ENCODE measurements at places on chromosomes 1 and 21.

GRCh38 chr1:59522925-59523505, 226.1 kb downstream of the FGGY start:
- DNase-seq = peak; percentile 93
- H3K4me3 ChIP-seq = no peak overlapping the region
- peak overlapping the region; percentile 67 for H3K27ac ChIP-seq
- H3K4me1 ChIP-seq = peaks cover 30% of the 10 kb centered on the region
- no peaks in the 10 kb centered on the region for H3K27me3 ChIP-seq
- H3K36me3 ChIP-seq = no peaks in the 10 kb centered on the region

- H3K4me1 ChIP-seq = no peaks in the 10 kb centered on the region
- no peaks in the 10 kb centered on the region for H3K27me3 ChIP-seq
- no peak overlapping the region for H3K4me3 ChIP-seq
- H3K36me3 ChIP-seq = peaks cover 75% of the 10 kb centered on the region
Observed at GRCh38 chr1:27992276-27992675, 32.5 kb downstream of the XKR8 start.

DNA sequence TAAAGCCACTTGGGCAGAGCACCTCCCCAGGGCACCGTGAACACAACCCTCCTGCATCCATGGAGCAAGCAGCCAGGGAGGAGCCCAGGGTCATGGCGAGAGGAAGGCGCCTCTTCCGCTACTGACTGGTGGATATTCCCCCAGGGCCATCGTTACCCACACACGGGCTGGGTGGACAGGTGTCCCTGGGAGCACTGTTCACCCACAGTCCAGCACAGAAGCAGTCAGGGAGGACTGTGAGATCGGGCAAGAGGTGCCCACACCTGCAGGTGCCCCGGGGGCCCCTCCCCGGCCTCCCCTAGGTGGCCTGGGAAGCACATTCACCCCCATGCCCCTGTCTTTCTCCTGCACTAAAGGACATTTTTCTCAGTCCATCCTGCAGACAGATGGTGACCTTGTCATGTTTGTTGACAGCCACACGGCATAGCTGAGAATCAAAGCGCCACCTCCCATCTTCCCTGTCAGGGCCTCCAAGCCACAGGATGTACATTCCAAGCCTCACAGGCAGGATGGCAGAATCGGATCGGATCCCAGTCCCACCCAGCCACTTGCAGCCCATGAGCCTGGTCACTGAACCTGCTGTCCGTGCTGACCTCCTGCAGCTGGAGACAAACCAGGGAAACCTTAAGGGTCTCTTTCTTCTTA, 160.2 kb downstream of the PRDM16 start:
- H3K4me1 ChIP-seq = no peaks in the 10 kb centered on the region
- no peak overlapping the region for H3K27ac ChIP-seq
- no peaks in the 10 kb centered on the region for H3K36me3 ChIP-seq
- DNase-seq = no peak
- H3K4me3 ChIP-seq = no peak overlapping the region
- peaks cover 4% of the 10 kb centered on the region for H3K27me3 ChIP-seq

DNA sequence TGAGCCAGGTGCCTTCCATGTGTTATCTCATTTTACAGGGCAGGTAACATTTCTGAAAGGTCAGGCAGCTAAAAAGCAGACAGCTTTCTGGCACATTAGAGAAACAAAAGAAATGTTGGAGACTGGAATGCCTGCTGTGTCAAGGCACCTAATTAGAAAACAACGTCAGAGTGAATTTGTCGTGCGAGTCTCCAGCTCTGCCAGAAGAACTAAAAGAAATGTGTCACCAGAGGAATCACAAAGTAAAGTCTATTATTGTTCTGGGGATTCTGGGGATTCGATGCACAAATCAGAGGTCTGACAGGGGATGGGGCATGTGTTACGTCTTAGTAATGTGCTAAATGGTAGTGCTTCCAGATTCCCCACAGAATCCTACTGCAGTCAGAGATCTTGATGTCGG, 89.3 kb downstream of the EDEM3 start:
- no peaks in the 10 kb centered on the region for H3K36me3 ChIP-seq
- no peak overlapping the region for H3K27ac ChIP-seq
- H3K4me3 ChIP-seq = no peak overlapping the region
- H3K4me1 ChIP-seq = no peaks in the 10 kb centered on the region
- H3K27me3 ChIP-seq = peaks cover 7% of the 10 kb centered on the region

DNA sequence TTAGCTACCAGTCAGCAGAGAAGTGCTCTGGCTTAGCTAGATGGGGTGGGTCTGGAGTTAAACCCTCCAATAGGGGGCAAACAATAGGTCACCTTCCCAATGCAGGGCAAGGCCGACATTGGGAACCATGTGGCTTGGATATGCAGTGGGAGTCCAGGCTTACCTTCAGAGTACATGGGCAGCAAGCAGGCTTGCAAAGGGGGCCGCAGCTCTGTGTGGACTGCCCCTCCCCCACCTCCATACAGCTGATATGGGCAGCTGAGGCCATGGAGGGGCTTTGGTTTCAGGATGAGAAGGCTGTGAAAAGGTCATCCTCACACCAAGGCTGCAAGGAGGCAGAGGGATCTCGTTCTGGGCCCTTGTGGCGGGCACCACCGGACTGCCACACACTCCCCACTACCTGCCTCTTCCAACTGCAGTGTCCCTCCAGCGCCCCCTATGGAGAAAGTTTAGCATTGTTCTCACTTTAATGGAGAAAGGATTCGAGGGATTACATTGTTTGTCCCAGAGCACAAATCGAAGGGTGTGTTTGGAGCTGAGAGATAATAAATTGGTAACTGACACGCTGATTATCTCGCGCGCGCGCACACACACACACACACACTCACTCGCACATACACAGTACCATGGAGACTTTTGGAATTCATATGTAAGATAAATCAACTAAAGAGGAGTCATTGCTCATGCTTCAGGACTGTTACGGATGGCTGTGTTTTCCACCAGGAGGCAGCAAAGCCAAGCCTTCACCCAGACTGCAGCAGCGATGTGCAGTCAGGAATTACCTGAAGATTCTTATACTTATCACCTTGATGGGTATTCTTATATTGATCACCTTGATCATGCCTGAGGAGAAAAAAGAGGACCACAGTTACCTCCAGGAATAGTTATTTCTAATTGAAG, 7.0 kb upstream of the SMCP start:
- no peaks in the 10 kb centered on the region for H3K4me1 ChIP-seq
- peak; percentile 7 for DNase-seq
- no peak overlapping the region for H3K4me3 ChIP-seq
- peaks cover 4% of the 10 kb centered on the region for H3K27me3 ChIP-seq
- H3K27ac ChIP-seq = no peak overlapping the region
- H3K36me3 ChIP-seq = no peaks in the 10 kb centered on the region

DNA sequence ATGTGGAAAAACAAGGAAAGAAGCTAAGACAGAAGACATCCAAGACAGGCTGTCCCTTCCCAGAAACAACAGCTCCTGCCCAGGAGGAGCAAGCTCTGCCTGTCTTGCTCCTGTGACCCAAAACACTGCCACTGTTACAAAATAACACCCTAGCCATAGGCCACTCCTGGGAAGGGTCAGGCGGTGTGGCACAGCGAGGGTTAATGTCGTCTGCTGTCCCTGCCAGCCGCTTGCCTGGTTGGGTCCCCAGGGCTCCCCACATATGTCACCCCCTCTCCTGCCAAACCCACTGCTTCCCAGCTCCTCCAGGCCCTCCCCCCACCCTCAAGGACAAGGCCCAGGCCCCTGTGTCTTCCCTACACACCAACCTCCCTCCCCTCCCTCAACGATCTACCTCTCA, 3.9 kb upstream of the NHLH1 start:
- DNase-seq = no peak
- no peak overlapping the region for H3K27ac ChIP-seq
- H3K36me3 ChIP-seq = peaks cover 23% of the 10 kb centered on the region
- no peaks in the 10 kb centered on the region for H3K4me1 ChIP-seq
- no peak overlapping the region for H3K4me3 ChIP-seq

DNA sequence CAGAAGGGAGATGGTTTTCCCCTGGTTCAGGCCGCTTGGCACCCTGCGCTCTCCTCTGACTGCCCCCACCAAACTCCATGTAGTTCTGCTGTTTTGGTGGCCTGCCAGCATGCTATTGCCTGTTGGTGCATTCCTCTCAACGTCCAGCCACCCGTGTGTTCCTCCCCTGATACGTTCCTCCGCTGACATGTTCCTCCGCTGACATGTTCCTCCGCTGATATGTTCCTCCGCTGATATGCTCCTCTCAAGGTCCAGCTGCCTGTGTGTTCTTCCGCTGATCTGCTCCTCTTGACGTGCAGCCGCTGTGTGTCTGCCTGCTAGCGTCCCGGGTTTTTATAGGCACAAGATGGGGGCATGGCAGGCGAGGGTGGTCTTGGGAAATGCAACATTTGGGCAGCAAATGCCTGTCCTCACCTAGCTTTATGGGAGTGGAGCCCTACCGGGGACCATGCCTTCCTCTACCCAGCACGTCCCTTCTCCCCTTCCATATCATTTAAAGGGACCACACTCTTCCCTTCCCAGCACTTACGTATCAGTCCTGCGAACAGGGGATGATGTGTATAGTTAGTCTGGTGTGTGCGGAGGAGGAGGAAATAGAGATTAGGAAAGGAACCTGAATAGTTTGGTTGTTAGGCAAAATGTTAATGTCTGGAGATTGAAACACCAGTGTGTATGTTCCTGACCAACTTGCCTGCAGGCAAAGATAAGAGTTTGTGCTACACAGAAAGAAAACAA, 40.6 kb upstream of the PLA2G5 start:
- H3K36me3 ChIP-seq = no peaks in the 10 kb centered on the region
- DNase-seq = no peak
- H3K27ac ChIP-seq = no peak overlapping the region
- no peak overlapping the region for H3K4me3 ChIP-seq

GRCh38 chr21:42537106-42537742, 23.6 kb downstream of the SLC37A1 start:
- H3K27me3 ChIP-seq = no peaks in the 10 kb centered on the region
- H3K36me3 ChIP-seq = peaks cover 55% of the 10 kb centered on the region
- H3K4me1 ChIP-seq = peaks cover 27% of the 10 kb centered on the region

- H3K4me1 ChIP-seq = no peaks in the 10 kb centered on the region
- no peak overlapping the region for H3K4me3 ChIP-seq
- DNase-seq = no peak
- no peak overlapping the region for H3K27ac ChIP-seq
- H3K27me3 ChIP-seq = no peaks in the 10 kb centered on the region
- no peaks in the 10 kb centered on the region for H3K36me3 ChIP-seq
Observed at GRCh38 chr1:103256490-103256889, 148.2 kb upstream of the COL11A1 start.

DNA sequence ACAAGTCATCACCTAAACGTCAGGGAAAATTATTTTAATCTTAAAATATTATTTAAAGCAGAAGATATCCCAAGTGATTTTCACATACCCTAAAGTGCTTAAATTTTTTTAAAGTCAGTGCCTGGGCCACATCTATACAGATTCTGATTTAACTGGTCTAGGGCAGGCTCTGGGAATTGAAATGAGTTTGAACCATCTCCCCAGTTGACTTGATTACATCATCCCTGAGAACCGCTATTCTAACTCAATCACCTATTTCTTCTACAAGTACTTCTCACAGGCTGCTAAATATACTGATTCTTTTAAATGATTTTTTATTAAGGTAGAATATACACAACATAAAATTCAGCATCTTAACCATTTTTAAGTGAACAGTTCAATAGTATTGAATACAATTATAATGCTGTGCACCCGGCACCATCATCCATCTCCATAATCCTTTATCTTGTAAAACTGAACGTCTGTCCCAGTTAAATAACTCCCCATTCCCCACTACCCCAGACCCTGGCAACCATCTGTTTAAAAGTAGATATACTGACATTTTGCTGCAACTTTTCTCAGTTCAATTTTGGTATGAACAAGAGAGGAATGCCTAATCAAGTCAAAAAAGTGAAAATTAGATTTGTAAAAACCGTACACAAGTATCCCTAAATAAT, 19.5 kb downstream of the GART start:
- H3K4me3 ChIP-seq = no peak overlapping the region
- no peak overlapping the region for H3K27ac ChIP-seq
- no peak for DNase-seq
- H3K4me1 ChIP-seq = no peaks in the 10 kb centered on the region
- H3K36me3 ChIP-seq = peaks cover 52% of the 10 kb centered on the region

- no peaks in the 10 kb centered on the region for H3K36me3 ChIP-seq
- H3K4me1 ChIP-seq = no peaks in the 10 kb centered on the region
- H3K27ac ChIP-seq = no peak overlapping the region
- H3K27me3 ChIP-seq = no peaks in the 10 kb centered on the region
Observed at GRCh38 chr1:41752514-41753170, 166.1 kb downstream of the HIVEP3 start.

GRCh38 chr1:230278376-230278775, 147.8 kb downstream of the PGBD5 start:
- DNase-seq = no peak
- peaks cover 33% of the 10 kb centered on the region for H3K36me3 ChIP-seq
- H3K4me1 ChIP-seq = peaks cover 25% of the 10 kb centered on the region
- H3K27me3 ChIP-seq = no peaks in the 10 kb centered on the region

- H3K4me1 ChIP-seq = no peaks in the 10 kb centered on the region
- H3K36me3 ChIP-seq = peaks cover 43% of the 10 kb centered on the region
- no peak overlapping the region for H3K4me3 ChIP-seq
- no peak overlapping the region for H3K27ac ChIP-seq
Observed at GRCh38 chr1:30872948-30873263, 35.7 kb downstream of the SDC3 start.

- DNase-seq = no peak
- H3K27ac ChIP-seq = no peak overlapping the region
- no peak overlapping the region for H3K4me3 ChIP-seq
- H3K4me1 ChIP-seq = no peaks in the 10 kb centered on the region
Observed at GRCh38 chr1:198491028-198491427, 49.5 kb downstream of the ATP6V1G3 start.

DNA sequence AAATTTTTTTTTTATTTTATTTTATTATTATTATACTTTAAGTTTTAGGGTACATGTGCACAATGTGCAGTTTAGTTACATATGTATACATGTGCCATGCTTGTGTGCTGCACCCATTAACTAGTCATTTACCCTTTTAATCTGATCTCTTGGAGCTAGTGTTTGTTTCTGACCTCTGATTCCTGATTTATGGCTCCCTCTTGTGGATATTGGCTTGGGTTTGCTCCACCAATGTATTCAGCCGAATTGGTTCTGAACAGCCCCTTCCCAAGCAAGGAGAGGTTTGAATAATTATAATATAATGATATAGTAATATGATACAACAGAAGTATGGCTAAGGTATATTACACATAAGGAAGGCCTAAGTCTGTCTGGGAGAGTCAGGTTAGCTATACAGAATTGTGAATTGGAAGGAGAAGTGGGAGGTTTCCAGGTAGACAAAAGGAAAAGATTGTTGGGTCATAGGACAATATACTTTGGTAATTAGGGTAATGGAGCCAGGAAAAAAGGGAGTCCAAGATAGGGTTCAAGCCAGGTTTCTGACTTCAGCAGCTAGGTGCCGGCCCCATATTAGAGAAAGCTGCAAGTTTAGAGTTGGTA, 53.1 kb upstream of the HMCN1 start:
- no peaks in the 10 kb centered on the region for H3K27me3 ChIP-seq
- no peaks in the 10 kb centered on the region for H3K4me1 ChIP-seq
- H3K36me3 ChIP-seq = no peaks in the 10 kb centered on the region
- H3K4me3 ChIP-seq = no peak overlapping the region
- H3K27ac ChIP-seq = no peak overlapping the region
- peak; percentile 34 for DNase-seq

GRCh38 chr1:89088572-89088971, 23.6 kb upstream of the GBP1 start:
- H3K4me3 ChIP-seq = no peak overlapping the region
- H3K27ac ChIP-seq = no peak overlapping the region
- no peaks in the 10 kb centered on the region for H3K4me1 ChIP-seq
- DNase-seq = peak; percentile 51

- H3K27ac ChIP-seq = peak overlapping the region; percentile 53
- H3K4me1 ChIP-seq = peaks cover 31% of the 10 kb centered on the region
- DNase-seq = no peak
Observed at GRCh38 chr1:226653311-226653921, 85.7 kb downstream of the ITPKB start.
